ENCODE measurements at places on chromosomes 5 and 9.

DNA sequence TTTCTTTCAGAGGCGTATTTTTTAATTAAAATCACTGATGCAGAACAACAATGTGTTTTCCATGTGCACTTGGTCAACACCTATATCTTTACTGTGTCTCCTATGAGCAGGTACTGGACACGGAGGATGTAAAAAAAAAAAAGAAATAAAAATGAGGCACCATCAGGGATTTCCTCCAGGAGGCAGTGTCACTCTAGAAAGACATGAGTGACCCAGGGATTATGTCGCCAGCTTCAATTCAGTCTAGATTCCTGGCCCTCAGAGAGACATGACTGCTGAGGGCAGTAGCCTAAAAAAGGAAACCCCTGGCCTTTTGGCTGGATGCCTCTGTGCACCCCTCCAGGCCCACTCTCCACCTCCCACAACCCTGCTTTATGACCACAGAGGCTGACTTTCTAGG lies 18.3 kb upstream of the IL33 start:
- DNase-seq: no peak

DNA sequence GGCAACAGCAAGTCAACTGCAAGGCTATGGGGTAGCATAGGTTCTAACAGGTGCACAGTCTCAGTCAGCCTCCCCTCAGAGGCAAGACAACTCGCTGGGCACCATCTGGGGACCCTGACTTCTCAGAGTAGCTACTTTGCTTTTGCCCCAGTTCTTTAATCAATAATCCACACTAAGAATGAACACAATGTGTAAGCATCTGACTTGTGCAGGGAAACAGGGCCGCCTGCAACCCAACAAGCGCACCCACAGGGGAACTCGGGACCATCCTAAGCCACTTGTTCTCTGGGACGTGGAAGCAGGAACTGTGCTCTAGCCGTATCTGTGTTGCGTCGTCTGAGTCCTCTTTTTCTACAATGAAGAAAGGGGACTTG lies 1.9 kb downstream of the MOB3B start:
- no peak for DNase-seq

DNA sequence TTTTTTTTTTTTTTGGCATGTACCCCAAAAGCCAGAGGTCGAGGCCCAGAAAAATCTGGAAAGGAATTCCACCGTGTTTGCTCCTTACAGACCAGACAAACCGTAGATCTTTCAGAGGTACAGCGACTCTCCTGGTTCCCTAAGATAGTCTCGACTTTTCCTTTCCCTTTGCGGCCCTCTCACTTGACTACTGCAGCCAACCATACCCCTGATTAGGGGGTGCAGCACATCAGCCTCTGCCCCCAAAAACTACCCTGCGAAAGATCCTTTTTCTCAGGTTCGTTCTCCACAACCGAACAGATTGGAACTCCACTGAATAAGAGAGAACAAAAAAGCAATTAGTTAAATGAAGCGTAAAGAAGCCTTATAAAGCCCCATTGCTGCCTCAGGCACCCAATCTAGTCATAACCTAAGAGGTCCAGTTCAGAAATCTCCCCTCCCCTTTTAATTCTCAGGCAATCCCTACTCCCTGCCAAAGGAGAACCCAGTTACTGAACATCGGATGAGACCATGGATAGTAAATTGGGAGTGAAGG lies 379 bp upstream of the TICAM2 start:
- no peak for DNase-seq

DNA sequence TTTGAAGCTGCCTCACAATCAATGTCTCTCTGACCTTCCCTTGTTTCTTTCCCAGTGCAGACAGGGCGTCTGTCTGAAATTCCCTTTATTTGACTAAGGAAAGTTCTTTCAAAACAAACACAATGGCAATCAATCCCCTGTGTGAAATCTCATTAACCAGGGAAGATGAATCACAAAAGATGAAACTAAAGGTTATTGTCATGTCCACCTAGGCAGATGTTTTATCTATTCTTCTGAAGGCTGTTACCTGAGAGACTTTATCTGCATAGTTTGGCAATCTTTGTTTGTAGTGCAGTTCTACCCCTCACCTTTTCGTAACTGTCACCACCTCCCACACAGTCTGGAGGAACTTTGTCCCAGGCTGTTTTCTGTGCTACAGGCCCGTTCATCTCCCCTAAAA lies 217.5 kb upstream of the RIOK2 start:
- DNase-seq: no peak

DNA sequence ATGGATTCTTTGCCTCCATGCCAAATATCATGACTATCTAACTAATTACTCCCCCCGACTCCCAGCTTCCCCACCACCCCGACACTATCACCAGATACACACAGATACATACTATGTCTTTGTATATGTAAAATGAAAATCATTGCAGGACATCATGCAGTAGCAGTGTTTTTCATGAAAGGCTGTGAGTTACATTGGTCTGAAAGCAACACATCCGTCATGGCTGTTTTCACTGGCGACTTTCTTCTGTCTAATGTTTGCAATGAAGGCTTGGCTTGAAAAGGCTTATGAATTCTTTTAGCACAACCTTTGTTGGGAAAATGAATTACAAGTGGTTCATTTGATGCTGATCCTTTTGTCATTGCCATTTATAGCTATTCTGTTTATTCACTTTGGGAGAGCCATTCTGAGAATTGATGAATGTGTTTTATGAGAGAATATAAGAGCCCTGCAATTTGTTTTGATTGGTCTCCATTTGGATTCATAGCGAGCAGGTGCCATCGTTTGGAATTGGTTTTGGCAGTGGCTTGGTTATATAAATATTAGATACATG lies 103.4 kb downstream of the PIP5K1B start:
- no peak for DNase-seq

DNA sequence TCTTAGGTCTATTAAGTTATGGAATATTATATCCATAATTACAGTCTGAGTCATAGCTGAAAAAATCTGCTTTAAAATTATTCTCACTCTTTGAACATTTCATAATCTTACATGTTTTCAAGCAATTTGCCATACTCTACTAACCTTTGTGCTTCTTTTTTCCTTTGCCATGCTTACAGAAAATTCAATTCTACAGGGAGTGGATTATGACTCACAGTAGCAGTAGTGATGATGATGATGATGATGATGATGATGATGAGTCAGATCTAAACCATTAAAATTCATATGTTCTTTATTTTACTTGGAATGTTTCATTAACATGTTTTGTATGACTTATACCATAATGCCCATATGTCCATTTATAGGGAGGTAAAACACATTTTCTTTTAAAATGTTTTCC lies 207.1 kb downstream of the VPS13A start:
- DNase-seq: no peak

DNA sequence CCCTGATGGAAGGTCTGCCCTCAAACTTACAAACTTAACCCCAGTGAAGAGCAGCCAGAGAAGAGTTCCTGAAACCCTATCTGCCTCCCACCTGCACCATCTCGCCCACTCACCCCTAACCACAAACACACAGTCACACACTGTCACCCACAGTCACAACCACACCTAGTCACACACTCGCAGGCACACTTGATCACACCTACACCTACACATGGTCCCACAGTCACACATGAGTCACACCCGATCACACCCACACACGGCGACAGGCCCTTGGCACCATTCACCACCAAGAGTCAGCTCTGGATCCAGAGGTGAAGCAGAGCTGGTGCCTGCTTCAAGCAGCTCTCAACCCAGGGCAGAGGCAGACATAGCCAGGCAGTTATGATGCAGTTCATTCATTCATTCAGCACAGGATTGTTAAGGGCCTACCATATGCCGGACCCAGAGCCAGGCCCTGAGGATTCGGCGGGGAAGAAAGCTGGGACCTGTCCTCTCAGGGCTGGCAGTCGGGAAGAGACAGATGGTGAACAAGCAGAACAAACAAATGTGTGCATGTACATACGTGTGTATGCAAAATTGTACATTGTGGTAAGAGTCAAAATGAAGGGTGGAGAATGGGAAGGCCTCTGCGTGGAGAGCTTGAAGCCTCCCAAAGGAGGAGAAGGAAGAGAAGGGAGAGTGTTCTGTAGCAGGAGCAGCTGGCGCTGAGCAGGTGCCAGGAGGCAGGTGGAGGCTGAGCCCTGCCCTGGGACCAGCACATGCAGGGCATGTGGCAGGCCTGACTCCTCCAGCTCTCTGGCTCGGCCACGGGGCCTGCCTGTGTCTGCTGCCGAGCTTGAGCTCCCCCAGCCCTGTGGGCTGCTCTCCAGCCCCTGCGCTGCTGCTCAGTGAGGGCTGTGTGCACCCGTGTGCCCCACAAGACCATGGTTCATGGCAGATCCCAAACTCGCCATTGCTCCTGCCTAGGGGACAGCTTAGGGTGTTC lies 6.4 kb downstream of the TSPAN17 start:
- no peak for DNase-seq

DNA sequence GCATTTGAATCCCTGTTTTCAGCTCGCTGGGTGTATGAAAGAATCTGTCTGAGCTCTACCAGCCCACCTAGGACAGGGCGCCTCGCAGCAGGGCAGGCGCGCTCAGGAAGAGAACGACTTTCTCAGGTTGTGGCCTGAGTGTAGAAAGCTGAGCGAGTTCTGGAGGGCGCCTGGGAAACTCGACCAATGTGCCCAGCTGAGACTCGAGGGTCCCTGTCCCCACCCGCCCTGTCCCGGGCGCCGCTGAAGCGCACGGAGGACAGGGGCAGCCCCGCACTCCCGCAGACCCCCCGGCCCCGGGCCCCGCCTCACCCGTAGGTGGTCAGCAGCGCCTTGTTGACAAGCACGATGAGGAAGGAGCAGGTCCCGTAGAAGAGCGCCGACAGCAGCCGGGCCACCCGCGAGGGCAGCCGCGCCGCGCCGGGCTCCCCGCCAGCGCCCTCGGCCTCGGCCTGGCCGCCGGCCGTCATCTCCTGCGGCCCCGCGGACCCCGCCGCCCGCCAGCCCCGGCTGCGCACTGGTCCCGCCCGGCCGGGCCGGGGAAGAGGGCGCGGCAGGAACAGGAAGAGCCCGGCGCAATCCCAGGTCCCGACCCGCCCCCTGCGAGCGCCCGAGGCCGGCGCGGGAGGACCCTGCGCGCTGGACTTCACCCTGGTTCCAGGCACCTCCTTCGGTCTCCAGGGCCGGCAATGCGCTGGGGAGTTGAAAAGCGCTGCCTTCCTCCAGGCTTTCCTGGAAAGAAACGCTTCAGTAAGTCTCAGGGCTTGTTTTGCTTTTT lies at the start of gene SLC35D2:
Gene SLC35D2 (minus strand): TSS at position 547 of the 778 bp plus-strand sequence. CDS start 77 bp downstream, at position 470.
- peak; percentile 9 for DNase-seq

DNA sequence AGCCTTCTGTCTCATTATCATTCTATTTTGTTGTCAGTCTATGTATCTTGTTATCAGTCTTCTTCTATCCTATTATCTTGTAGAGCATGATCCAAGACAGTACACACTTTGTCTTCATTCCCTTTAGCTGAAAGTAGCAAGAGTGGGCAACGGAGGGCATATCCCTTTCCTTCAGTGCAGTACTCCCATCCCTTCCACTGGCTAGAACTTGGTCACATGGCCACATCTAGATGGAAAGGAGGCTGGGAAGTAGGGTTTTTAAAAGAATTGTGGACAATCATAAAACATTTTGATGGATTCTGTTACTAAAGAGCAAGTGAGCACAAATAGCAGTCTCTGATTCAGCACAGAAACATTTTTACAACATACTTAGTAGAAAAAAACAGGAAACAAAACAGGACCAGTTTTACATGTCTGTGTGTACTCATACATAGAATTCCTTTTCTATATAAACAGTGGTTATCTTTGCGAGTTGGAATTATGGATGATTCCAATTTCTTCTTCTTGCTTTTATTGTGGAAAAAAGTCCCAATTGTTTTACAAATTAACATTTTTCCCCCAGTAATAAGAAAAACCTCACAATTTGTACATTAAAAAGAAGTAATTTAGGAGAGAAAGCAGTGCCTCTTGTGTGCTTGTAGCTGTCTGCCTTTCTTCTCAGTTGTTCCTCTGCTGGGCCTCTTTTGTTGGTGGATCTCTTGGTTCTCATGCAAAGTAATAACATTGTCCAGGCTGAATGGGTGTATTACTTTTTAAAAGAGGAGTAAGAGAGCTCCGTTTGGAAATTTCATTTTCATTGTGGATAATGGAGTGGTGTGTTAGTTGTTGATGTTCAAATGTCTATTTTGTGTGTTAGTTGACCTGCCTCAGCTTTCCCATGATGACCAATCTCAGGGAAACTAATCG lies 410.9 kb upstream of the TRPC7 start:
- no peak for DNase-seq

DNA sequence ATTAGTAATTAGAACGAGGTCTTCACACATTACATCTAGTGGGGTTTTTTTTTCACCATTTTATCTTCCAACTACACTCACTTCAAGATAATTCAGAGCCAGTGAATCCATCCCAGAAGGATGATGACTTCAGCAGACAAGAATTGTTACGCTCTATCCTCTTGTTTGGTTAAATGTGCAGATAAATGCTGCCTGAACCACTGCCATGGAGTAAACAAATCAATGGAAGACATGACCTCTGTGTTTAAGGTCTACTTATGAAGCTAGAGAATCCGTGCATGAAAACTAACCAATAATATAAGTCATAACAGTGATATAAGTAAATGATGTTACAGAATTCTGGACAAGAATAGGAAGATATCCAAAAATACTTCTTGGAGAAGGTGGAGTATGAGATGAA lies 602.6 kb downstream of the TLR4 start:
- no peak for DNase-seq

DNA sequence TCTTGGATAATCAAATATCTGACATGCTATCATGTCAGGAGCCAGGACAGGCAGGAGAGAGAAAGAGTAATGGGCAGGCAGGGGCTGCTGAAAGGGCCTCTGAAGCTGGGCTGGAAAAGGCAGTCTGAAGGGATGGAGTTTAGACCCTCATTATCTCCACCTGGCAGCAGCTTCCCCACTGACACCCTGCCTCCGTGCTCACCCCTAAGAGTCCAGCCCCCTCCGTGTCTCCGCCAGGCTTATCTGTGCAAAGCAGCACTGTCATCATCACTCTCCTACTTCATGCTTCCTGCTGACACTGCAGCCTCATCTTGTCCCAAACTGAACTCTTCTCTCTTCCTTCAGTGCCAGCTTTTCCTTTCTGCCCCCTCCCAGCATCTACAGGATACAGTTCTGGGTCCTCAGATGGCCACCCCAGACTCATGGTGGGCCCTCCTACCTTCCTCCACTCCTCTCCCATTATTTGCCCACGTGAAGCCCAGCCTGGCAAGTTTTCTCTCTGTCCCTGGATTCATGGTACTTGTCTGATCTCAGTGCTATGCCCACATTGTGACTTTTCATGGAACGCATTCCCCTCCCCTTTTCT lies 70.9 kb upstream of the KLF9 start:
- no peak for DNase-seq

- no peak for DNase-seq
These were observed 81.5 kb upstream of the C9orf72 start for GRCh38 chr9:27654629-27655285.

DNA sequence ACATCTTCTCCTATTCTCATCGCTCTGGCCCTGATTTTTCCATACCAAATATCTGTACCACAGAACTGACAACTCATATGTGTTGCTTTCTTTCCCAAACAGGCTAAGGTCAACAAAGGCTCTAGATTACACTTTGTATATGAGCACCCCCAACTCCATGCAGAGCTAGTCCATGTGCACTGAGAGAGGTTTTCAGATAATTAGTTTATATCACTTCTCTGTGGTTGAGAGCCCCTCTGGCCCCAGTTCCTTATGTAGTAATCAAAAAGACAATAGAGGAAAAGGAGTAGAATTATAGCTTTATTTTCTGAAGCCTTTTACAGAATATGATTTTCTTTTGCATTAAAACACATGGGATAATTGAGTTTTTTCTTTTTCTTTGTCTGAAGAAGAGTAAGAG lies 120.0 kb downstream of the TRIO start:
- no peak for DNase-seq
